ENCODE measurements at places on chromosomes 7 and 10. TPM values are rescaled to one million over a fixed set of nuclear protein-coding genes. Genes with fewer than 3 reads are reported as not detected.

GRCh38 chr7:48734695-48735406 lies 189.5 kb upstream of the CDC14C start:
- H3K36me3 ChIP-seq, result no peaks in the 10 kb centered on the region
- no peaks in the 10 kb centered on the region for H3K27me3 ChIP-seq
- no peak overlapping the region for H3K4me3 ChIP-seq
- no peak for DNase-seq

DNA sequence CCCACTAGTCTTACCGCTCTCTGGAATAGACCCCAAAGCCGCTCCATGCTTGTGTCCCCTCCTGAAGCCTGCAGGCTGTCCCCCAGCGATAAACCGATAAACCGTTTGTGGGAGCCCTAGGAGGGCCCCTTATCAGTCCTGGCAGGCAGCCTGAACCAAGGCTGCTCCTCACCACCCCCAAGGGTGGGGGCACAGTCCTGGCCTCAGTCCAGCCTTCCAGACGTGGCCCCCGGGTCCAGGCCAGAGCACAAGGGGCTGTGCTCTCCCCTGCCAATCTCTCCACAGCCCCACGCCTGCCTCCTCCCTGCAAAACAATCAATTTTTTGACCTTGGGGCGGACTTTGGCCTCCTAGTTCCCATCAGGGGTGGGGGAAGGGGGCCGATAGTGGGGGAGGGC lies at the start of gene TFR2:
Gene TFR2, minus strand, starts transcription at position 90 of the 397 bp plus-strand sequence. Its CDS starts 43 bp downstream, at position 47.
- no peaks in the 10 kb centered on the region for H3K36me3 ChIP-seq
- H3K27me3 ChIP-seq, result no peaks in the 10 kb centered on the region
- no peak for DNase-seq
- no peak within 1 kb of the TSS for H3K27ac ChIP-seq
- H3K4me3 ChIP-seq, result no peak within 1 kb of the TSS

The NME8 gene
- 1.0 TPM for total RNA-seq

GRCh38 chr10:24333736-24334135 lies 124.8 kb downstream of the KIAA1217 start:
- H3K4me1 ChIP-seq, result peaks cover 2% of the 10 kb centered on the region
- no peak overlapping the region for H3K27ac ChIP-seq
- no peaks in the 10 kb centered on the region for H3K36me3 ChIP-seq
- no peaks in the 10 kb centered on the region for H3K27me3 ChIP-seq
- no peak overlapping the region for H3K4me3 ChIP-seq

- H3K4me3 ChIP-seq, result no peak overlapping the region
- H3K27ac ChIP-seq, result no peak overlapping the region
- H3K4me1 ChIP-seq, result no peaks in the 10 kb centered on the region
- H3K36me3 ChIP-seq, result peaks cover 5% of the 10 kb centered on the region
These were observed 25.9 kb upstream of the PTPRN2 start for GRCh38 chr7:158613481-158613880.

The PDLIM1 gene
- total RNA-seq, result 18.2 TPM

DNA sequence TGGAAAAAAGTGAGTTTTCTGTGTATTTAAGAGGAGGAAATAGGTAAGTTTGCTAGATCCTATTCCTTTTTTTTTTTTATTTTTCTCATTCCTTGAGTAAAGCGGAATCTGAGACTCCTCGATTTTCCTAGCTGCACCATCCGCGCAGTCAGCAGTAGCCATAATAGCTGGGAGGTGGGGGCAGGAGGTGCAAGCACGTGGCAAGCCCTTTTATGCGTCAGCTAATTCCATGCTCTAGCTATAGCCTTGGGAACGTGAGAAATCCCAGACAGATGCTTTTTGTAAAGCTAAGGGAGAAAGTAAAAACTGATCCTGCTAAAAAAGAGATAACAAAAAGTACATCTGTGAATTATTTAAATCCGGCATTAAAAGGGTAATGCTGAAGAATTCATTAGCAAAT lies 33.2 kb upstream of the TPK1 start:
- H3K27ac ChIP-seq, result no peak overlapping the region
- H3K27me3 ChIP-seq, result no peaks in the 10 kb centered on the region
- H3K4me1 ChIP-seq, result no peaks in the 10 kb centered on the region
- no peak overlapping the region for H3K4me3 ChIP-seq

DNA sequence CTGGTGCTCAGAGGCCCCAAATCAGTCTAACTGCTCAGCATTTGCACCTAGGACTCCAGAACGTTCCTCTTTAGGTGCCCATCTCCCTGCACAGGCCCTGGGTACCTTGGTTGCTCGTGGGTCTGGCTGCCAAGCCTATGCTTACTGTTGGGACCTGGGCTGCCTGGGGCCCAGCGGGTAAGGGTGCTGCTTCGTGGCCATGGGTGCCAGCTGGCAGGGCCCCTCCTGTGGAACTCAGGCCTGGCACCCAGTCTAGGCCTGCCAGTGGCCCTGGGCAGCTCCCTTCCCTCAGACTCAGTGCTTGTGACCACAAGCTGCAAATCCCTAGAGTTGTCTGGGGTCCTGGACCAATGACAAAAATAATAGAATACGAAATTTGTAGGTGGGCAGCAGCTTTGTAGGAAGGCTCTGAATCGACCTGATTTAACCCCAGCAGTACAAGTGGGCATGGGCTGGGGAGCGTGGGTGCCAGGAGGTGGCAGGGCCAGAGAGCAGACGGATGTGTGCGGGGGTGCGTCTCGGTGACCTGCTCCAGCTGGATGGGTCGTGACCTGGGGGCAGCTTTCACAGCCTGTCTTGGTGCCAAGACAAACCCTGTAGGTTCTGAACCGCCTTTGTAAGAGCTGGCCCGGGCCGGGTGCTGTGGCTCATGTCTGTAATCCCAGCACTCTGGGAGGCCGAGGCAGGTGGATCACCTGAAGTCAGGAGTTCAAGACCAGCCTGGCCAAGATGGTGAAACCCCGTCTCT lies 69.7 kb downstream of the MKI67 start:
- H3K4me3 ChIP-seq, result no peak overlapping the region
- no peaks in the 10 kb centered on the region for H3K27me3 ChIP-seq

GRCh38 chr10:12587451-12587888 lies 238.1 kb downstream of the CAMK1D start:
- no peaks in the 10 kb centered on the region for H3K36me3 ChIP-seq
- no peak for DNase-seq
- H3K4me3 ChIP-seq, result no peak overlapping the region
- H3K27ac ChIP-seq, result peak overlapping the region; percentile 26
- H3K27me3 ChIP-seq, result no peaks in the 10 kb centered on the region

DNA sequence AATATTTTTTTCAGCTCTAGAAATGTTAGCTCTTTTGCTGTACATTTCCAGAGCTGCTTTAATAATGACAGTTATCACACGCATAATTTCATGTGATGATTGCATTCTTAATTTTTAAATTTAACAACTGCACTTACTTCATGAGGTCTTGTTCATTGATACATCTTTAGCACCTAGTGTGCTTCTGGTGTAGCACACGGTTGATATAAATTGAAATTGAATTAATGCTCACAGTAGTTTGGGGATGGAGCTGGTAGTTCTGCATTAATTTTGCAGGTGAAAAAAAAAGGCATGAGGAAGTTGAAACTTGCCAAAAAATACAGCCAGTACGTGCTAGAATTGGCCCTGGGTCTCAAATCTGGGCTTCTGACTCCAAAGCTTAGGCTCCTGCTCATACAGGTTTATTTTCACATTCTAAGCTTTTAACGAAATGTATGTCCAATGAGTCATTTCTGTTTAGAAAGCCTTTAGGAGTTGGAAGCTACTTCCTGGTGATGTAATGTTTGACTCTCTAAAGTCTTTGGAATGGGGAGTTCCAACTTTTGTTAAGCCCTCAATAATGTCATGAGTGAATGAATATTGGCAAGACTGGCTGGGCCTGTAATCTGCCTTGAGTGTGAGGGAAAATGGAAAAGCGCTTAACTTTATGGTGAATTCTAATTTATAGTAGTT lies 62.5 kb downstream of the DAGLB start:
- no peak overlapping the region for H3K4me3 ChIP-seq
- no peaks in the 10 kb centered on the region for H3K27me3 ChIP-seq
- DNase-seq, result no peak
- H3K4me1 ChIP-seq, result peaks cover 19% of the 10 kb centered on the region

DNA sequence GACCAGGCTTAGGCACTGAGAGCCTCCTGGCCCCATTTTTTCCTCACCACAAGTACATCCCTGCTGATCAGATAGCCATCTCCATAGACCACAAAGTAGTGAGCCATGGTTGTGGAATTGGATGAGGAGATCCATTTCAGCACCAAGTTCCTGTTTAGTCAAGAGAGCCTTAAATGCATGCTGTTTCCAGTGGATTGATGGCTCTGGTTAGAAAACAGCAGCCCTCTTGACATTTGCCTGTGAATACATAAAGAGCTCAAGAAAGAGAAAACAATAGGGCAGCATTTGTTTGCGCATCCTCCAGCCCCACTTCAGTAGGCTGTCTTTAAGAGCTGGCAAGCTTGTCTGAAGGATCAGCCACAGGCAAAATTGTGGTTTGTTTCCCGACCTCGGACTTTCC lies 251.2 kb downstream of the POU6F2 start:
- no peaks in the 10 kb centered on the region for H3K36me3 ChIP-seq
- no peaks in the 10 kb centered on the region for H3K27me3 ChIP-seq
- H3K4me3 ChIP-seq, result no peak overlapping the region
- H3K27ac ChIP-seq, result no peak overlapping the region
- DNase-seq, result no peak

DNA sequence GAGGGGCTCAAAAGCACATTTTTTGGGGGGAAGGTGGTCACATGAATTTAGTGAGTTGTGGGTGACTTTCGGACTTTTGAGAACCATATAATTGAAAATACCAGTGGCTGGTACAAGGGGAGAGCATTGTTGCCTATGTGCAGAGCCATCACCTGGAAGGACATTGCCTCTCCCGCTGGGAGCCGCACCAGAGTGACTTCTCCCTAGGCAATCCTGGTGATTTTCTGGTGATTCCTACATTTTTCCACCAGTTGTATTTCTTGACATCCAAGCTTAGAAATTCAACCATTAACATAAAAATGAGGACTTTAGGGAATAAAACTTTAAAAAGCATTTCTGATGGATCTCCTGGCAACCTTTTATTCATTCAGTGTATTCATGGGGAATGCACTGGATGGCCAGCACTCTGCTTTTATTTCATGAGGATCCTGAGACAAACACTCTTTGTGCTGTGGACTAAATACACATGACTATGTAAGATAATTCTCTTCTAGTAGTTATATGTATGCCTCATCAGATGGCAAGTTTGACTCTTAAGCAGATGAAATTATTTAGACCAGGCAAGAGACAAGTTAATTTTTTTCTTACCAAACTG lies 41.8 kb upstream of the MKI67 start:
- no peaks in the 10 kb centered on the region for H3K4me1 ChIP-seq
- no peaks in the 10 kb centered on the region for H3K27me3 ChIP-seq
- H3K4me3 ChIP-seq, result no peak overlapping the region
- no peak overlapping the region for H3K27ac ChIP-seq
- no peaks in the 10 kb centered on the region for H3K36me3 ChIP-seq

- no peak overlapping the region for H3K27ac ChIP-seq
- H3K27me3 ChIP-seq, result no peaks in the 10 kb centered on the region
- H3K4me3 ChIP-seq, result no peak overlapping the region
- no peaks in the 10 kb centered on the region for H3K4me1 ChIP-seq
- no peak for DNase-seq
- no peaks in the 10 kb centered on the region for H3K36me3 ChIP-seq
These were observed 36.4 kb downstream of the OR13A1 start for GRCh38 chr10:45278860-45279498.

DNA sequence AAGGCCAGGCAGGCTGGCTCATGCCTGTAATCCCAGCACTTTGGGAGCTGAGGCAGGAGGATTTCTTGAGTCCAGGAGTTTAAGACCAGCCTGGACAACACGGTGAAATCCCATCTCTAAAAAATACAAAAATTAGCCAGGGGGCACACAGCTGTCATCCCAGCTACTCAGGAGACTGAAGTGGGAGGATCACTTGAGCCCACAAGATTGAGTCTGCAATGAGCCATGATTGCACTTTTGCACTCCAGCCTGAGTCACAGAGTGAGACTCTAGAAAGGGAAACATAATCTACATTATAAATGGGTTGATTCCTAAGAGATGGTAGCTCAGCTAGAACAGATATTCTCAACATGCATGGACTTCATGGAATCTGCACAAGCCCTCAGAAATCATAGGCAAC lies 6.3 kb upstream of the LIPF start:
- no peaks in the 10 kb centered on the region for H3K4me1 ChIP-seq
- no peak for DNase-seq
- no peaks in the 10 kb centered on the region for H3K27me3 ChIP-seq

GRCh38 chr10:128850647-128851046 lies 616.4 kb upstream of the MGMT start:
- H3K27ac ChIP-seq, result no peak overlapping the region
- no peak for DNase-seq
- no peaks in the 10 kb centered on the region for H3K36me3 ChIP-seq
- no peaks in the 10 kb centered on the region for H3K27me3 ChIP-seq

GRCh38 chr7:141360416-141360760 lies 190.8 kb upstream of the AGK start:
- H3K27ac ChIP-seq, result no peak overlapping the region
- DNase-seq, result no peak
- no peaks in the 10 kb centered on the region for H3K4me1 ChIP-seq
- no peak overlapping the region for H3K4me3 ChIP-seq

The CCDC172 gene
- total RNA-seq, result 0.05 TPM

- H3K4me1 ChIP-seq, result no peaks in the 10 kb centered on the region
- H3K27ac ChIP-seq, result no peak overlapping the region
- H3K27me3 ChIP-seq, result no peaks in the 10 kb centered on the region
- no peak overlapping the region for H3K4me3 ChIP-seq
These were observed 643.1 kb upstream of the SEMA3D start for GRCh38 chr7:85829817-85830432.

- H3K4me3 ChIP-seq, result no peak overlapping the region
- DNase-seq, result no peak
- peaks cover 29% of the 10 kb centered on the region for H3K27me3 ChIP-seq
- H3K4me1 ChIP-seq, result no peaks in the 10 kb centered on the region
These were observed 6.2 kb downstream of the NKX6-2 start for GRCh38 chr10:132779549-132780294.

- peaks cover 20% of the 10 kb centered on the region for H3K4me1 ChIP-seq
- no peaks in the 10 kb centered on the region for H3K27me3 ChIP-seq
- no peaks in the 10 kb centered on the region for H3K36me3 ChIP-seq
- no peak overlapping the region for H3K4me3 ChIP-seq
- no peak for DNase-seq
These were observed 74.1 kb downstream of the GTF2IRD1 start for GRCh38 chr7:74527842-74528241.

DNA sequence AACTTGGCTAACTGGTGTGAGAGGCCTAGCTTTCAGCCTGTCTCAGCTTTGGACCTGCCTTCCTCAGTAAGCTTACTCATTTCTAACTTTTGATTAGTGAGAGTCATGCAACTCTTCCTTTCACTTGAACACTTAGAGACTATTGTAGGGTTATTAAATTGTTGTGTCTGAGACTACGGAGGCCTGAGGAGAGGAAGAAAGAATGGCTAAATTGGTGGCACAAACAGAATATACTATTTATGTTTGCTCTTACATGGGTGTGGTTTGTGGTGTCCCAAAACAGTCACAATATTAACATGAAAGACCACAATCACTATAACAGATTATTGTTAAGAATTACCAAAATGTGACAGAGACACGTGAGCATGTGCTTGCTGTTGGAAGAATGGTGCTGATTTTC lies 82.1 kb downstream of the TRIM24 start:
- H3K4me3 ChIP-seq, result no peak overlapping the region
- peaks cover 70% of the 10 kb centered on the region for H3K36me3 ChIP-seq
- no peak for DNase-seq

Data from thymus (tissue), 14 donors.